CD14-positive monocyte (primary cell): ENCODE measurements at places on chromosomes 3 and 15.
A peak's percentile ranks its signal among the peaks of the same experiment; 100 is the strongest.

DNA sequence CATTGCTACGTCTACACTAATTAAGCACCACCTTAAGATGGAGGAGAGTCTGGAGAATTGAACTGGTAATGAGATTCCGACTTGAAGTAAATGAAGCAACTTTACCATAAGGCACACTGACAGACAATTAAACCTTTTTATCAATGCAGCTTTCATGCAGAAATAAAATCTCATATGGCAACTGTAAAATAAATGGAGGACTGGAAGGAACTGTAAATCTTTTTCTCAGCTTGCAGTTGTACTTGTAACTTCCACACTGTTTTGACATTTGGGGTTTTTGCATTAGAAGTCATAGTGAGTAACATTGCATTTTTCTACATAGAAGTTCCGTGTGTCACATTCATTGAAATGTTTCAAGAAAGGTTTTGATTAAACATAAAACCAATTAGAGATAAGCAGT is 705.3 kb downstream of the NLGN1 start:
- H3K4me3 ChIP-seq, result no peak overlapping the region
- H3K27me3 ChIP-seq, result no peaks in the 10 kb centered on the region
- no peak overlapping the region for H3K27ac ChIP-seq
- H3K36me3 ChIP-seq, result no peaks in the 10 kb centered on the region

- H3K4me3 ChIP-seq, result peak overlapping the region; percentile 73
- DNase-seq, result no peak
- peaks cover 83% of the 10 kb centered on the region for H3K4me1 ChIP-seq
- no peaks in the 10 kb centered on the region for H3K27me3 ChIP-seq
- peaks cover 11% of the 10 kb centered on the region for H3K36me3 ChIP-seq
- peak overlapping the region; percentile 98 for H3K27ac ChIP-seq
Observed at GRCh38 chr15:90003736-90004135, 2.6 kb downstream of the ZNF710 start.

DNA sequence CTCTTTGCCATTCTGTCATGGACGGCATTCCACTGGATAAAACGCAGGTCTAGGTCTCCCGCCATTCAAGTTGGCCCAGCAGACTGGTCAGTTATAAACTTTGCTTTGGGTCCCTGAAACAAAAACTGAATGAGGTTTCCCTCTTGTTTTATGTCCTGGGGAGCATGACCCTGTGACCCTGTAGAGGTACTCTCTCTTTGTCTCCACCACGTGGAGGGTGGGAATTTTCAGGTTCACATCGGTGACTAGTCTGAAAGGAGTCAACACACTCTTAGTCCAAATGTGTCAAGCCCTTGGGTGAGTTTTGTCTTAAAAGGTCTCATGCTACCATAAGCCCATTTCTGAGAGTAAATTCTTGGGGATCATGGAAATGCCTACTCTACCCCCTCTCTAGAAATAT is 139.9 kb downstream of the PLCH1 start:
- no peaks in the 10 kb centered on the region for H3K36me3 ChIP-seq
- no peaks in the 10 kb centered on the region for H3K4me1 ChIP-seq
- no peaks in the 10 kb centered on the region for H3K27me3 ChIP-seq
- DNase-seq, result no peak
- H3K27ac ChIP-seq, result no peak overlapping the region
- H3K4me3 ChIP-seq, result no peak overlapping the region

DNA sequence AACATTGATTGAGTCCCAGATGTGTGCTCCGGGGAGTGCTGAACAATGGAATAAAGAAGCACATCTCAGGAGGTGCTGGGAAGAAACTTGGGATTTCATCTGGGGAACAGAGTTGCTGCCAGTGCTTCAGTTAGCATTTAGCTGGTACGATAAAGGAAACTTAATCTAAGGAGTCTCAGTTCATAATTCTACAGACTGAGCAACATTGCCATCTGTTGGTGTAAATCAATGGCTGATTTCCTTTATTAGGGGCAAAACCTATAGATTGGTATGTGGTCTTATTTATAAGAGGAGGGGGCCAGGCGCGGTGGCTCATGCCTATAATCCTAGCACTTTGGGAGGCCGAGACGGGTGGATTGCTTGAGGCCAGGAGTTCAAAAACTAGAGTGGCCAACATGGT is 8.9 kb downstream of the MKRN2OS start:
- H3K4me1 ChIP-seq, result no peaks in the 10 kb centered on the region
- H3K27ac ChIP-seq, result no peak overlapping the region
- H3K27me3 ChIP-seq, result no peaks in the 10 kb centered on the region

DNA sequence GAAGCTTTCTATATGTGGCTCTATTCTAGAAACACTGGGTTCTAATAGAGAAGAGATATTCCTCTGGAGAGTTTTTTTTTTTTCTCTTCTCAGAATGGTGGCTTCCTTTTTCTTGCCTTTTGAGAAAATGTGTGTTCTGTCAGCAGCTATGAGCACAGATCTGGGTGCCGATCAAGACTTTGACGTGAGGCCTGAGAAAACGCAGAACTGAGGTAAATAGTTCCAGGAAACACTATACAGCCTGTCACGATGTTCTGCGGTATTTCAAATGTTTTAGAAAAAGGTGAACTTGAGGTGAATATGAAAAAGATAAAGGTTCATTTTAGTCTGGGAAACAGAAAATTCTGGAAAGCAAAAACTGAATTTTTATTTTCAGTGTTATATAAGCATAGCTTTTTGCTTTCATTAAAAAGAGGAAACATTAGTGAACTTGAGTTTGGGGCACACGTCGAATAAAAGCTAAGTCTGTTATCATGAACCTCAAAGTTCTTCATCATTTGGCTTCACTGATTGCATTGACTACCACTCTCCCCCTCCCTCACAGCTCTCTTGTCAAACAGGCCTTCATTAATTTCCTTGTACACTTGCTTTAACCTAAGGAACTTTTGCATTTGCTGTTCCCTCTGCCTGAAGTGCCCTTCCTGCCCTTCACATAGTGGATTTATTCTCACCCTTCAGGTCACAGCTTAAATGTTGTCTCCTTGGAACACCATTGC is 265.1 kb downstream of the NFKBIZ start:
- H3K4me1 ChIP-seq, result no peaks in the 10 kb centered on the region
- H3K27me3 ChIP-seq, result no peaks in the 10 kb centered on the region
- H3K36me3 ChIP-seq, result no peaks in the 10 kb centered on the region
- H3K4me3 ChIP-seq, result no peak overlapping the region
- no peak overlapping the region for H3K27ac ChIP-seq

DNA sequence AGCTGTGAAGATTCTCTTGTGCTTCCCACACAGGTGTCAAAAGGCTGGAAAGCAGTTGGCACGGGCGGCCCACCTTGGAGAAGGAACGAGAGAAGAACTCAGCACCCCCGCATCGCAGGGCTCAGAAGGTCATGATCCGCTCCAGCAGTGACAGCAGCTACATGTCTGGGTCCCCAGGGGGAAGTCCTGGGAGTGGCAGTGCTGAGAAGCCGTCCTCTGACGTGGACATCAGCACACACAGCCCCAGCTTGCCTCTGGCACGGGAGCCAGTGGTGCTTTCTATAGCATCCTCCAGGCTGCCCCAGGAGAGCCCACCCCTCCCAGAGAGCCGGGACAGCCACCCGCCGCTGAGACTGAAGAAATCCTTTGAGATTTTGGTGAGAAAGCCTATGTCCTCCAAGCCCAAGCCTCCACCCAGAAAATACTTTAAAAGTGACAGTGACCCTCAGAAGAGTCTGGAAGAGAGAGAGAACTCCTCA is 31.4 kb downstream of the STARD5 start:
- H3K4me1 ChIP-seq, result peaks cover 45% of the 10 kb centered on the region
- H3K4me3 ChIP-seq, result no peak overlapping the region
- H3K27me3 ChIP-seq, result no peaks in the 10 kb centered on the region
- H3K36me3 ChIP-seq, result no peaks in the 10 kb centered on the region
- peak overlapping the region; percentile 93 for H3K27ac ChIP-seq

GRCh38 chr3:28172748-28173147 is 68.7 kb upstream of the CMC1 start:
- no peaks in the 10 kb centered on the region for H3K4me1 ChIP-seq
- no peak overlapping the region for H3K27ac ChIP-seq
- H3K27me3 ChIP-seq, result no peaks in the 10 kb centered on the region
- H3K36me3 ChIP-seq, result no peaks in the 10 kb centered on the region

- no peaks in the 10 kb centered on the region for H3K4me1 ChIP-seq
- DNase-seq, result no peak
- no peak overlapping the region for H3K27ac ChIP-seq
- H3K4me3 ChIP-seq, result no peak overlapping the region
- no peaks in the 10 kb centered on the region for H3K27me3 ChIP-seq
Observed at GRCh38 chr3:105608623-105609022, 241.9 kb downstream of the ALCAM start.
